ENCODE measurements at places on chromosomes 12 and 14.

- no peak for DNase-seq
These were observed 14.7 kb downstream of the AEBP2 start for GRCh38 chr12:19453961-19454360.

- no peak for DNase-seq
These were observed 1586.5 kb upstream of the SEL1L start for GRCh38 chr14:83120187-83120586.

DNA sequence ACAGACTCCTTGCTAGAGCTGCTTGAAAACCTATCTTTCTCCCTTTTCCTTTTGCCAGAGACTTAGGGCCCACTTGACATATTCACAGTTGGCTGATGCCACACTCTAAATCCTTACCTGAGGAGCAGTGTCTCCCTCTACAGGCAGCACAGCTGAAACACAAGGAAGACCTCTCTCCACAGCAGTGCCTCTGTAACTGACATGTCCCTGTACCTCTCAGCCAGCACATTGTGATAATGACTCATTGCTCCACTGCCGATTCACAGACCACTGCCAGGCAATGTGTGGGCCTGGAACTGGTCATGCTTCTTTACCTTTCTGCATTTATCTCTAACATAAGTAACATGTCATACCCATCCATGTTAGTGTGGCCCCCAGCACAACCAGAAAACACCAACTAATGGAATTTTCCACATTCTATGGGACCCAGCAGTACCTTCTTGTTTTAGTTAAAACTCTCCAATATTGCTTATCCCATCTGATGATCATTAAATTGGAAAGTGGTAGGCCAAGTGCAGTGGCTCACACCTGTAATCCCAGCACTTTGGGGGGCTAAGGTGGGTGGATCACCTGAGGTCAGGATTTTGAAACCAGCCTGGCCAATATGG, 56.5 kb downstream of the GTF2A1 start:
- DNase-seq: peak; percentile 32

DNA sequence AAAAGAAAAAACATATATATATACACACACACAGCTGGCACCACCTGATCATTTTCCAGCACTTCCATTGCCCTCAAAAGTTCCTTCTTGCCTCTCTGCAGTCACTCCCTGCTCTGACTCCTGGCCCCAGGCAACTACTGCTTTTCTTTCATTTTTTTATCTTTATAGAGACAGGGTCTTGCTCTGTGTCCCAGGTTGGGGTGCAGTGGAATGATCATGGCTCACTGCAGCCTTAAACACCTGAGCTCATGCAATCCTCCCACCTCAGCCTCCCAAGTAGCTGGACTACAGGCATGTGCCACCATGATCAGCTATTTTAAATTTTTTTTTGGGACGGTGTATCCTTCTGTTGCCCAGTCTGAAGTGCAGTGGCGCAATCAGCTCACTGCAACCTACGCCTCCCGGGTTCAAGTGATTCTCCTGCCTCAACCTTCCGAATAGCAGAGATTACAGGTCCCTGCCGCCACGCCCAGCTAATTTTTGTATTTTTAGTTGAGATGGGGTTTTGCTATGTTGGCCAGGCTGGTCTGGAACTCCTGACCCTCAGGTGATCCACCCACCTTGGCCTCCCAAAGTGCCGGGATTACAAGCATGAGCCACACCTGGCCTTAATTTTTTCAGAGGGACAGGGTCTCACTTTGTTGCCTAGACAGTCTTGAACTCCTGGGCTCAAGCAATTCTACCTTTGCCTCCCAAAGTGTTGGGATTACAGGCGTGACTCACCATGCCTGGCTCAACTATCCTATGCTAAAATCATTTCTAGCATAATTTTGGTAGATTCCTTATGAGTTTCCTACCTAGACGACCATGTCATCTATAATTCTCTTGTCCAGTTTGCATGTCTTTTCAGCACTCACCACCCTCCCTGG, 7.8 kb downstream of the HSP90AA1 start:
- no peak for DNase-seq

DNA sequence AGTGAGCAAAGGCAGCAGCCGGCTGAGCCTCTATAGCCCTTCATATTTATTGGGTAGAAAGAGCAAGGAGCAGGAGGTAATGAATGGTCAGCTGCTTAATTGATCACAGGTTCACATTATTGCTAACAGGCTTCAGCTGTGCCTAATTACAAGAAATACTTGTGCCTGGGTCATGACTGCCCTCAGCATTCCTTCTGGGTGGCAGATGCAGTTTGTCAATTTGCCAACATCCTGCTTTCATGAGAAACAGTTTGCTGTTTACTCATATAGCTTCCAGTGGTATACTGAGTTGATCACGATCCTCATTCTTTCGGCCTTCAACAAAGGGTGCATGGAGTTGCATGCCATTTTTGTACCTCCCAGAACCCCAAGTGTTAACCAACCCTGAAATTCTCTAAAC, 81.0 kb upstream of the PLEKHG7 start:
- DNase-seq: no peak

GRCh38 chr14:53723221-53723620, 233.4 kb downstream of the BMP4 start:
- DNase-seq: no peak

DNA sequence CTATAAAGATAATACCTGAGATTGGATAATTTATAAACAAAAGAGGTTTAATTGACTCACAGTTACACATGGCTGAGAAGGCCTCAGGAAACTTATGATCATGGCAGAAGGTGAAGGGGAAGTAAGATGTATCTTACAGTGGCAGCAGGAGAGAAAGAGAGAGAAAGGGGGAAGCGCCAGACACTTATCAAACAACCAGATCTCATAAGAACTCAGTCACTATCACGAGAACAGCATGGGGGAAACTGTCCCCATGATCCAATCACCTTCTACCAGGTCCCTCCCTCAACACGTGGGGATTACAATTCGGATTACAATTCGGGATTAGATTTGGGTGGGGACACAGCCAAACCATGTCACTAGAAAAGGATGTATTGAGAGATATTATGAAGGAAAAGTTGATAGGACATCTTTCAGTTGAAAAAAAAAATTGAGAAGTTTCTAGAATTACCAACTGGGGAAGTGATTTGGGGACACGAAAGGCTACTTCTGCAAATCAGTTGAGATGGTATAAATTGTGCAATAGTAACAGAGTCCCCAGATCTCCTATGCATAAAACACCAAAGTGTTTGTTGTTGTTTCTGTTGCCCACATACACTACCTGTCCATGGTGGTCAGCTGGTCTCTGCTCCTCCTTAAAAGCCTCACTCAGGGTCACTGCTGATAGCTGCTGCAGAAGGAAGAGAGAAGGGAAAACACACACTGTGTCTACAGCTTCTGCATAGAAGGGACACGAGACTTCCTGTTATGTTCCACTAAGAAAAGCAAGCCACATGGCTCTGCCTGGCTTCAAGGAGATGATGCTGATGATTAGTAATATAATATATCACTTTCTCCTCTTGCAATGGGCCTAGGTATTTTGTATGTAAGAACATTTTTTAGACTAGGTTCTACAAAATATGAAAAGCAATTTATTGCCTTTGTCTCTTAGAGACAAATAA, 465.5 kb downstream of the PDZRN4 start:
- no peak for DNase-seq

DNA sequence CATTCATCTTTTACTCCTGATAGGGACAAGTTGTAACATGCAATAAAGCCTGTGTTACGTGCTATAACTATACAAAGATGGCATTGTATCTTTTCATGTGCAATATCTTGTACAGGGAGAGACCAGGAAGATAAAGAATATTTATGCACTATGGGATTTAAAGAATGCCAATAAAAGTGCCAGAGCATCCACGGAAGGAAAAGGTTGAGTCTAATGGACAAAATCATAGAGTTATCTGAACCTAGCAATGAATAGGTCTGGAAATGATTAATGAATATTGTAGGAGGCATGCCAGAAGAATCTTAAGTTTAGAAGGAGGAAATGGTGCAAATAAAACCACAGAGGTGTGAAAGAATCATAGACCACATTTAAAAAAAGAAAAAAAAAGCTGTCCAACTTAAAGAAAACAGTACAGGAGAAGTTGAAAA, 263.9 kb downstream of the KCNC2 start:
- DNase-seq: no peak

- no peak for DNase-seq
These were observed 133.7 kb upstream of the C14orf180 start for GRCh38 chr14:104445832-104446381.

DNA sequence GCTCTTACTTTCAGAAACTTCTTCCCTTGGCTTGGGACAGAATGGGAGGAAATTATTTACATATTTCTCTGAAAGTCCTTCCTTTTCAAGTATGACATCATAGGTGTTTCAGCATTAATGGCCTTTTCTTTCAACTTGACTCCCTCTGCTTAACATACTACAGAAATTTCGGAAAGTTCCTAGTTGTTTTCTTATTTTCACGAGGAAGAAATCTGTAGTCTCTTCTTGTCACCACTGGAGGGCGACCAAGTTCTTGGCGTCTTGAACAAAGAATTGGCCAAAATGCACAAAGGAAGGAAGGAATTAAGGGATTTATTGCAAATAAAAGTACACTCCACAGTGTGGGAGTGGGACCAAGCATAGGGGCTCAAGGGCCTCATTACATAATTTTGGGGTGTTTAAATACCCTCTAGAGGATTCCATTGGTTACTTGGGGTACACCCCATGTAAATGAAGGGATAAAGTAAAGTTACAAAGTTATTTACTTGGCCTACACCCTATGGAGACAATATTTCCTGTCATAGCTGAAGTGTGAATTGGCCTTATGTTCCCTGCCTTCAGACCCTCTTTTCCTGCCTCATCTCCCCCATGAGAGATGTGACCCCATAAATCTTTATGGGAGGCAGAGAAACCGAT, 70.4 kb downstream of the RPL10L start:
- no peak for DNase-seq

DNA sequence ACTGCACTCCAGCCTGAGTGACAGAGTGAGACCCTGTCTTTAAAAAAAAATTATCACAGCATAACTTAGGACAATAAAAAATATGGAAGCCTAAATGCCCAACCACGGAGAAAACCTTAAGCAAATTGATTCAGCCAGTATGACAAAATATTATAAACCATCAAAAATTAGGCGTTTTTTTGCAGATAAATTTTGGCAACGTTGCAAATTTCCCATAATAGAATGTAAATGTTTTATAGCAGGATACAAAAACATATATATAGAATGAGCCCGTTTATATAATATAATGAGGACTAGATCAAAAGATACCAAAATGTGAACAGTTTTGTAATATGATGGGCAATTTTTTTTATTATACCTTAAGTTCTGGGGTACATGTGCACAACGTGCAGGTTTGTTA, 6.8 kb upstream of the EML5 start:
- no peak for DNase-seq

- DNase-seq: no peak
These were observed 5.0 kb upstream of the DUSP6 start for GRCh38 chr12:89357297-89357730.

DNA sequence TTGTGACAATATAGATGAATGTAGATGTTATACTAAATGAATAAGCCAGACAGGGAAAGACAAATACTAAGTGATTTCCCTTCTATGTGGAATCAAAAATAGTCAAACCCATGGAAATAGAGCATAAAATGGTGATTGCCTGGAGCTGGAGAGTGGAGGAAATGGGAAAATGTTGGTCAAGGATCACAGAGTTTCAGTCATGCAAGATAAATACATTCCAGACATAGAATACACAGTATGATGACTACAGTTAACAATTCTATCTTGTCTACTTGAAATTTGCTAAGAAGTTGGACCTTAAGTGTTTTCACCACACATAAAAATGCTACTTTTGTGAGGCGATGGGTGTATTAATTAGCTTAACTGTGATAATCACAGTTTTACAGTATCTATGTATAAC, 1182.7 kb downstream of the AACS start:
- no peak for DNase-seq

- DNase-seq: no peak
These were observed 26.1 kb downstream of the FGD6 start for GRCh38 chr12:95191060-95191696.

DNA sequence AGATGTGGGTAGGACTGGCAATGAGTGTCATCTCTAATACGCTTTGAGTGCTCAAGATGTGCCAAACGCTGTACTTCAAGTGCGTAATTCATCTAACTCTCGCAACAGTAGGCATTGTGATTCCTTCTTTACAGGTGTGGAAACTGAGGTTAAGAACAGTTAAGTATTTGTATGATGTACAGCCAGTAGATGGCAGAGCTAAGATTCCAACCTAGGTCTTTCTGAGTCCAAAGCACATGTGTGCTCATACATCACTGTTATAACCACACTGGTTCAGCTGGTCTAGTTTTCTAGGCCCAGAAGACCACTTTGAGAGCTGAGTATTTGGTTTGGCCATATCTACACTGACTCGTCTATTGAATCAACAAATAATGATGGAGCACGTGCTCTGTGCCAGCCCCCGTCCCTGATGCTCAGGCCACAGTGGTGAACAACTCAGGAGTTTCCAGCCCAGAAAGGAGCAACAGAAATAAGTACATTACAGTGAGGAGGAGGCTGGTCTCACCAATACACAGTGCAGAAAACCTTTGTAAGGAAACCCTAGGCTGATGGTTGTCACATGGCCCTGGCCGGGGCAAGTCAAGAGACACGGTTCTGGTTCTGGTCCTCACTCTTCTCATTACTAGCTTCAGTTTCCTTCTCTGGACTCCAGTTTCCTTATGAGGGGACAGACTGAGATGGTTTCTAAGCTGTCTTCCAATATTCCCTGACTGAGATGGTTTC, 69.3 kb upstream of the SCN8A start:
- no peak for DNase-seq

- no peak for DNase-seq
These were observed 104.0 kb downstream of the GPR135 start for GRCh38 chr14:59360923-59361794.

Measured in stimulated activated naive CD4-positive, alpha-beta T cell treated with Interleukin-2 at 50 U/mL for 16 hours (primary cell).